Large intestine (tissue), 12 donors: ENCODE measurements at places on chromosomes 5 and 9.

DNA sequence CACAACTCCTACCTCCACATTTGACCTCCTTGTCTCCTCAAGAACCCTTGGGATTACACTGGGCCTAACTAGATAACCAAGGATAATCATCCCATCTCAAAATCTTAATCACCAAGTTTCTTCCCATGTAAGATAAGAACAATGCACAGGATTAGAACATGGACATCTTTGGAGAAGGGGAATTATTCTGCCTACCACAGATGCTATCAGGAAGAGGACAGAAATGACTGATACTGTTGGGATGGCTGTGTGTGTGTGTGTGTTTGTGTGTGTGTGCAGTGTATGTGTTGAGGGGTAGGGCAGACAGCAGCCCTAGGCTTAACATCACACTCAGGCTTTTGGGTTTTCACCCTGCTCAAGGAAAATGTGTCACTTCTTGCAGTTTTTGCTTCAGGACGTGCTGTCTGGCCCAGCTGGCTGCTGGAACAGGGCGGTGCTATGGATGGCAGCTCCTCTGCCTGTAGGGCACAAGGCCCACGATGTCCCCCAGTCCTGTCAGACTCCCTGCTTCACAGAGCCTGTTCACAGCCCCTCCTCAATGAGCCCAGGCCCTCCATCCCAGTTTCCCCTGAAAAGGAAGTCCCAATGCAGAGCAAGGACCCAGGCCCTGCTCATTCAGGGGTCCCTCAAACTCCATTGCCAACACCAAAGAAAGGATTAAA lies 7.7 kb downstream of the CA9 start:
- H3K4me3 ChIP-seq, result no peak overlapping the region
- H3K27me3 ChIP-seq, result peaks cover under 1% of the 10 kb centered on the region
- H3K36me3 ChIP-seq, result peaks cover 35% of the 10 kb centered on the region

DNA sequence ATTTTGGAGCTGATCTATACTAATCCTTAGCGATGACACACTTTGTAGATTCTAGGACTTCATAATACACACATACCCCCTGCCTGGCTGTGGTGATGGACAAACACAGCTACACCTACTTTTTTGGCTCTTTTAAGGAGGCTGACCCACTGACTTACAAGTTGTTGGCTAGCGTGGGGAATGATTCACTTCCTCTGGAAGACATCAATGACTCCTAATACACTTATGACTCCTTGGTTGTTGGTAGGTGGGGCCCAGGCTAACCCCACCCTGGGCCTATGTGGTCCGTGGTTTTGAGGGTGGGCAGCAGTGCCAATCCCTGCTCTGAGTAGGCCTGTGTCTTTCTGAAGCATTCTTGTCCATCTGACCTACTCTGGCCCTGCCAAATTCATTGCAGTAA lies 144.4 kb downstream of the SLC12A2 start:
- H3K4me1 ChIP-seq, result no peaks in the 10 kb centered on the region
- no peak overlapping the region for H3K27ac ChIP-seq
- DNase-seq, result no peak
- no peaks in the 10 kb centered on the region for H3K27me3 ChIP-seq
- H3K4me3 ChIP-seq, result no peak overlapping the region

DNA sequence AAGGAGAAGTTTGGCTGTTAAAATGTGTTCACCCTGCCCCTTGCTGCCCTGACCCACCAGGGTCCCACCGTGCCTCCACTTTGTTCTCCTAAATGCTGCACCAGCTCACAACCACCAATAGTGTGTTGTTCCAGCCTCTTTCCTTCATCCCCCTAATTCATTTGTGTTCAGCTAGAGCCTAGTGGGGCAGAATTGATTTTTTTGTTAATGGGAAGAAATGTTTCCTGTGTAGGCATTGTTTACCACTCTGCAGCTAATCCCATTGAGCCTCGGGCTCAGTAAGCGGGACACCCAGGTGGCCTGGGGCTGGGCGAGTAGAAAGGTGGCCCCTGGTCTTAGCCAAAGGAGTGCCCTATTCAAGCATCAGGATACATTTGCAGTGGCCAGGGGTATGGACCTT lies 127.6 kb downstream of the MVB12B start:
- DNase-seq, result no peak
- no peaks in the 10 kb centered on the region for H3K27me3 ChIP-seq
- H3K4me1 ChIP-seq, result no peaks in the 10 kb centered on the region
- H3K27ac ChIP-seq, result no peak overlapping the region

- no peak overlapping the region for H3K27ac ChIP-seq
- H3K4me1 ChIP-seq, result no peaks in the 10 kb centered on the region
- H3K36me3 ChIP-seq, result no peaks in the 10 kb centered on the region
- peak; percentile 29 for DNase-seq
Measured at GRCh38 chr5:13478831-13479465, 465.5 kb downstream of the DNAH5 start.

DNA sequence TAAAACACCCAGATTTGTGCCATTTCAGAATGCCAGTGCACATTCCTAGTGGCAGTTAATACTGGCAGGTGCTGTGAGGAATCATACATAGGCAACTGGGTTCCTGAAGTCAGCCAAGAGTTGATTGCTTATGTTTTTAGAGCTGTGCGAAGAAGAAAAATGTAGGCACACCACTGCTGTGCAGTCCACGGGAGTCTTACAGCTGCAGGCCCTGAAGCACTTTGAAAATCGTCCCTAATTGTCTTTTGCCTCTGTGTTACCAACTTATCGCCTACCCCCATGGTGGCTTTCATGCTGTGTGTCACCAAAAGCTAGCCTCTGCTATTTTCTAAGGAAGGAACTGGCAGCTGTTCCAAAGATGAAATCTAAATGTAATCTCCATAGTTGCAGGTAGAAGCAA lies 263.9 kb downstream of the ARRDC3 start:
- H3K36me3 ChIP-seq, result no peaks in the 10 kb centered on the region
- no peaks in the 10 kb centered on the region for H3K27me3 ChIP-seq
- peaks cover 10% of the 10 kb centered on the region for H3K4me1 ChIP-seq
- no peak overlapping the region for H3K27ac ChIP-seq

- no peaks in the 10 kb centered on the region for H3K27me3 ChIP-seq
- H3K27ac ChIP-seq, result no peak overlapping the region
- no peaks in the 10 kb centered on the region for H3K4me1 ChIP-seq
- no peak overlapping the region for H3K4me3 ChIP-seq
- H3K36me3 ChIP-seq, result no peaks in the 10 kb centered on the region
Measured at GRCh38 chr5:148807851-148808250, 18.6 kb upstream of the ADRB2 start.

GRCh38 chr9:32926911-32927310 lies 74.5 kb downstream of the APTX start:
- no peaks in the 10 kb centered on the region for H3K4me1 ChIP-seq
- no peak for DNase-seq
- H3K27ac ChIP-seq, result no peak overlapping the region
- no peaks in the 10 kb centered on the region for H3K36me3 ChIP-seq
- no peak overlapping the region for H3K4me3 ChIP-seq
- no peaks in the 10 kb centered on the region for H3K27me3 ChIP-seq

GRCh38 chr9:9091387-9091786 lies 1291.8 kb upstream of the DMAC1 start:
- no peak for DNase-seq
- no peaks in the 10 kb centered on the region for H3K4me1 ChIP-seq
- H3K4me3 ChIP-seq, result no peak overlapping the region
- no peaks in the 10 kb centered on the region for H3K36me3 ChIP-seq
- H3K27me3 ChIP-seq, result no peaks in the 10 kb centered on the region

DNA sequence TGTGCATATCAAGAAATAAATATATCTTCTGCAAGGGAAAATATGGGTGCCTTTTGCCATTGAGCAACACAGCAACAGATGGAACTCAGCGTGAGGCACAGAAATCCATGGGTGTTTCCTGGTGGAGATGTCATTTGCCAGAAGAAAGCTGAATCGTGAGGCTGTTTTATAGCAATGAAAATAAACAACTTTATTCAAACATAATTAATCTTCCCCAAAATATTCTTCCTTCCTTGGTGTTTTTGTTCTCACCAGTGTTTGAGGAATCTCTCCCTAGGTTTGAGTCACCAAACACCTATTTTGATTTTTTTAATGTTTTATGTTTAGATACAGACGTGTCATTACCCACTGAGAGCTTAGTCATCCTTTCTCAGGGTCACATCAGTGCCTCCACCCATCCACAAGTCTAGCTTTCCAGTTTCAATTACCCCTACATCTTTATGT lies 65.8 kb upstream of the PAPPA start:
- H3K4me1 ChIP-seq, result no peaks in the 10 kb centered on the region
- H3K4me3 ChIP-seq, result no peak overlapping the region
- no peaks in the 10 kb centered on the region for H3K36me3 ChIP-seq

DNA sequence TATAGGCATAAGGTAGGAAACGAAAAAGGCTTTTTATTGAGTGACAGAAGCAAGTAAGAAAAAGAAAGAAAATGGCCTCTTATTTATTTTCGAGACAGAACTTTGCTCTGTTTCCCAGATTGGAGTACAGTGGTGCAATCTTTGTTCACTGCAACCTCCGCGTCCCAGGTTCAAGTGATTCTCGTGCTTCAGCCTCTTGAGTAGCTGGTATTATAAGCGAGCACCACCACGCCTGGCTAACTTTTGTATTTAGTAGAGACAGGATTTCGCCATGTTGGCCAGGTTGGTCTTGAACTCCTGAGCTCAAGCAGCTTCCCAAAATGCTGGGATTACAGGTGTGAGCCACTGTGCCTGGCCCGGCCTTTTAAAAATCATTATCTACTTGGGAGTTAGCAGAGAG lies 70.7 kb downstream of the NSD1 start:
- H3K4me1 ChIP-seq, result no peaks in the 10 kb centered on the region
- H3K27ac ChIP-seq, result no peak overlapping the region
- H3K27me3 ChIP-seq, result no peaks in the 10 kb centered on the region
- H3K36me3 ChIP-seq, result peaks cover 50% of the 10 kb centered on the region

- H3K27me3 ChIP-seq, result no peaks in the 10 kb centered on the region
- H3K36me3 ChIP-seq, result no peaks in the 10 kb centered on the region
- H3K27ac ChIP-seq, result no peak overlapping the region
Measured at GRCh38 chr5:15344954-15345353, 155.0 kb upstream of the FBXL7 start.

- H3K27me3 ChIP-seq, result no peaks in the 10 kb centered on the region
- H3K4me3 ChIP-seq, result no peak overlapping the region
- no peaks in the 10 kb centered on the region for H3K4me1 ChIP-seq
- H3K27ac ChIP-seq, result no peak overlapping the region
Measured at GRCh38 chr9:96505316-96505991, 55.5 kb downstream of the HABP4 start.

GRCh38 chr5:136811551-136811950 lies 446.2 kb upstream of the TRPC7 start:
- no peak overlapping the region for H3K4me3 ChIP-seq
- no peak for DNase-seq
- no peaks in the 10 kb centered on the region for H3K36me3 ChIP-seq
- no peaks in the 10 kb centered on the region for H3K27me3 ChIP-seq
- no peaks in the 10 kb centered on the region for H3K4me1 ChIP-seq

DNA sequence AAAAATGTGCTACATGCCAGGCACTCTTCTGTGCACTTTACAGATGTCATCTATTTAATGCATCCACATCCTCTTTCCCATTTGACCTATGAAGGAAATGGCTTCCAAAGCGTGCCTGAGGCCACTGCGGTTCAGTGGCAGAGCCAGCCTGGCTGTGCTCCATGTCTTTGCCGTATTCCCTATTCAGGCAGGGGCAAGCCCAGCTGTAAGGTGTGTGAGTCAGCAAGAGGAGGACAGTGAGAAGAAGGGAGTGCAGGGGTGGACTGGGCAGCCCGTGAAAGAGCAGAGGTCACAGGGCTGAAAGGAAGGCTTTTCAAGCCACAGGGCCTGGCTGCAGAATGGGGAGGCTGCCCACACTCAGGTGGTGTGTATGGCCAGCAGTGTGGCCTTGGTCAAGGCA lies 91.7 kb downstream of the HRH2 start:
- DNase-seq, result no peak
- no peaks in the 10 kb centered on the region for H3K4me1 ChIP-seq
- no peak overlapping the region for H3K27ac ChIP-seq
- H3K27me3 ChIP-seq, result peaks cover 11% of the 10 kb centered on the region
- no peaks in the 10 kb centered on the region for H3K36me3 ChIP-seq

GRCh38 chr9:130344366-130344765 lies 78.8 kb downstream of the HMCN2 start:
- no peak overlapping the region for H3K27ac ChIP-seq
- H3K4me1 ChIP-seq, result no peaks in the 10 kb centered on the region
- H3K27me3 ChIP-seq, result no peaks in the 10 kb centered on the region
- H3K4me3 ChIP-seq, result no peak overlapping the region
- no peaks in the 10 kb centered on the region for H3K36me3 ChIP-seq

- no peak for DNase-seq
- no peak overlapping the region for H3K4me3 ChIP-seq
- H3K27ac ChIP-seq, result no peak overlapping the region
- H3K36me3 ChIP-seq, result no peaks in the 10 kb centered on the region
Measured at GRCh38 chr5:122384739-122385235, 72.8 kb downstream of the SNCAIP start.

- H3K36me3 ChIP-seq, result no peaks in the 10 kb centered on the region
- H3K4me1 ChIP-seq, result no peaks in the 10 kb centered on the region
- peak overlapping the region; percentile 88 for H3K4me3 ChIP-seq
- DNase-seq, result no peak
- H3K27me3 ChIP-seq, result peaks cover 2% of the 10 kb centered on the region
Measured at GRCh38 chr5:37370550-37370863, 399 bp downstream of the NUP155 start.

DNA sequence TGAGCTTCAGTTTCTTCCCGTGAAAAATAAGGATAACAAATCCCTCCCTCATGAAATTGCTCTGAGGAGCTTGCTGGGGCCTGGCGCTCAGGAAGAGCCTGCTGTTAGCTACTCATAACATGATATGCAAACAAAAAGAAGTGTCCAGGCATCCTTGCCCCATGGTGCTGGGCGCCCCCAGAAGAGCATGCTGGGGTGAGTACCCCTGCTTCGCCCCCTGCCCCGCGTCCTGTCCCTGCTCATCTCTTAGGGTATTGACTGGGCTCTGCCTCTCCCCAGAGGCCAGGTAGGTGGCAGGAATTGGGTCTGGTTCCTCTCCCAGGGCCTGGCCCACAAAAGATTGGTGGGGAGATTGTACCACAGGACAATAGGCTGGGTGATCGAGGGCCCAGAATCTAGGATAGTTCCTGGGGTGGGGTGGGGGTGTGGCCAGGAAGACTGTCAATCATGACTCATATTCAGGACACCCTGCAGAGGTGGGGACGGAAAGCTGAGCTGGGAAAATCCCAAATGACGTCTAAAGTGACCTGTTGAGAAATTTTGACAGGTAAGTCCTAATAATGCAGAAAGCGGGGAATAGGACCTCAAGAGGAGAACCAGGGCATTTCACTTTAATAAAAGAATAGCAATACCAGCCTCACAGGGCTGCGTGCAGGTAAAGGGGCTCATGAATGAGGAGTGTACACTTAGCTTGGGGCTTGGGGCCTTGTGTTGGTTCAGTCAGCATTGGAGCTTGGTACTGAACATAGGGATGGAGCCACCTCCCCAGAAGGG lies 8.9 kb downstream of the PITX1 start:
- peaks cover 3% of the 10 kb centered on the region for H3K36me3 ChIP-seq
- H3K27ac ChIP-seq, result no peak overlapping the region
- DNase-seq, result no peak
- no peaks in the 10 kb centered on the region for H3K4me1 ChIP-seq
